ENCODE measurements at places on chromosomes 3 and 15.

DNA sequence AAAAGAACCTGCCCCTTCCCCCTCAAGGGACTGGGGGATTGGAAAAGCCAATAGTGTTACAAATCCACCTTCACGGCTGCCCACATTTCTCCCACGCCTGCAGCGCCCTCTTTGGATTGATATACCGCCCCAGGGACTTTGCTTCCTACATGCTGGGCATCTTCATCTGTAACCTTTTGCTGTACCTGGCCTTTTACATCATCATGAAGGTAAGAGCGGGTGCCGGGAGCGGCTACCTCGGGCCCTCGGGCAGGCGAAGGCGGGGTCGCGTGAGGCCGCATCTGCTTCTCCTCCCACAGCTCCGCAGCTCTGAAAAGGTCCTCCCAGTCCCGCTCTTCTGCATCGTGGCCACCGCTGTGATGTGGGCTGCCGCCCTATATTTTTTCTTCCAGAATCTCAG, 73.1 kb downstream of the USF3 start:
- DNase-seq, result no peak

DNA sequence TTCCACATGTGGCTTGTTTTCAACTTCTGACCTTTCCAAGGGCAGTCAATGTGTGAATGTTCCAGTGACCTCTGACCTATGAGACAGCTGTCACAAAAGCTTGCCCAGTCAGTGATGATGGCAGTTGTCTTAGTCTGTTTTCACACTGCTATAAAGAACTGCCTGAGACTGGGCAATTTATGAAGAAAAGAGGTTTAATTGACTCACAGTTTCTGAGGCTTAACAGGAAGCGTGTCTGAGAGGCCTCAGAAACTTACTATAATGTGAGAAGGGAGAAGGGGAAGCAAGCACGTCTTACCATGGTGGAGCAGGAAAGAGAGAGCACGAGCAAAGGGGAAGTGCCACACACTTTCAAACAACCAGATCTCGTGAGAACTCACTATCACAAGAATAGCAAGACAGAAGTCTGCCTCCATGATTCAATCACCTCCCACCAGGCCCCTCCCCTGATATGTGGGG, 95.6 kb downstream of the ECT2 start:
- no peak for DNase-seq

DNA sequence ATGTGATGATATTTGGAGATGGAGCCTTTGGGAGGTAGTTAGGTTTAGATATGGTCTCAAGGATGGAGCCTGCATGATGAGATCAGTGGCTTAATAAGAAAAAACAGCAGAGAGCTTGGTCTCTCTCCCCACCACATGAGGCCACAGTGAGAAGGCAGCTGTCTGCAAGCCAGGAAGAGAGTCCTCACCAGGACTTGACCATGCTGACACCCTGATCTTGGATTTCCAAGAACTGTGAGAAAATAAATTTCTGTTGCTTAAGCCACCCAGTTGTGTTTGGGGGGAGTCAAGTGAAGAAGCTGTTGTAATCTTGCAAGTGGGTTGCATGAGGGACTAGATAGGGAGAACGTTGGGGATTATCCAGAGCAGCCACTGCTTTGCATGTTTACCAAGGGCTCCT, 62.3 kb upstream of the TNFAIP8L3 start:
- no peak for DNase-seq

GRCh38 chr3:76570436-76571057, 469.4 kb upstream of the ROBO2 start:
- no peak for DNase-seq

- no peak for DNase-seq
Measured at GRCh38 chr3:16848007-16848406, 36.7 kb upstream of the PLCL2 start.

DNA sequence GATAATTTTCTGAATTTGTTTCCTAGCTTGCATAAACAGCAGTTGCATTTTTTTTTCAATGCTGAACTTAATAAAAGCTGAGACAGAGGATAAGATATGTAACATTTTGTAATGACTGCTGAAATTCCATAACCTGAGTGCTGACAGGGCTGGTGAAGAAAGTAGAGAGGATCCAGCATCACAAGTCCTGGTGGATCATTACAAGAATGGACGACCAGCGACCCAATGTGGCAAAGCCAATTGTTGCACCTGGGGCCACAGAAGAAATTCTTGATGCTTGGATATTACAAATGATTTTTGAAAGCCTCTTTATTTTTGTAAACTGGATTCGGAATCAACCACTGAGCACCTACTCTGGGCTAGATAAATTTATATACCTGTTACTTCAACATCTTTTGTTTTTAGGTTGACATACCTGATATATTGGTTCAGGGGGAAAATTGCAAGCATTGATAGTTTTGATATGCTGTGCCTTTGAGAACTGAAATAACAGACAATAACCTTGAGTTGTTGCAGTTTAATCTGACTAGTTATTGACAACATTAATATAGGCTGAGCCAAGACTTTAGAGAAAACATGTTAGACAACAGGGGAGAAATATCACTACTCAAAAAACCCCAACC, 3.9 kb upstream of the ACTL6A start:
- peak; percentile 10 for DNase-seq

GRCh38 chr15:26028086-26028740, 165.1 kb upstream of the ATP10A start:
- no peak for DNase-seq

- DNase-seq, result no peak
Measured at GRCh38 chr3:81695302-81695701, 66.1 kb downstream of the GBE1 start.

DNA sequence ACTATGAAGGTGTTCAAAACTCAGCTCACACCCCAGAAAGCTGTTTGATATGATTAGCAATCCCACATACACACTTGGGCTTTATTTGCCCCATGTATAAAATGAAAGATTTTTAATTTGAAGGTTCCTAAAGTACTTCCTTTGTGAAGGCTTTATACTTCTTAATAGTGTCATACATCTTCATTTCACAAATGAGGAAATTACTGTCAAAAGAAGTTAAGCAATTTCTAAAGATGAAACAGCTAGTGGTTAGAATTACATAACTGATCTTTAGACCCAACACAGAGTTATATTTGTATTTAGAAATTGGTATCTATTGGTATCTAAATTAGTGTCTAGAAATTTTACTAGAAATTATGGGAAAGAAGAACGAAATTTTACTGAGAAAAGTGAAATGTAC, 7.1 kb downstream of the CD200R1 start:
- DNase-seq, result no peak

GRCh38 chr3:194738254-194739093, 52.8 kb downstream of the FAM43A start:
- DNase-seq, result no peak

- DNase-seq, result no peak
Measured at GRCh38 chr3:139234491-139234890, 109.3 kb upstream of the MRPS22 start.

DNA sequence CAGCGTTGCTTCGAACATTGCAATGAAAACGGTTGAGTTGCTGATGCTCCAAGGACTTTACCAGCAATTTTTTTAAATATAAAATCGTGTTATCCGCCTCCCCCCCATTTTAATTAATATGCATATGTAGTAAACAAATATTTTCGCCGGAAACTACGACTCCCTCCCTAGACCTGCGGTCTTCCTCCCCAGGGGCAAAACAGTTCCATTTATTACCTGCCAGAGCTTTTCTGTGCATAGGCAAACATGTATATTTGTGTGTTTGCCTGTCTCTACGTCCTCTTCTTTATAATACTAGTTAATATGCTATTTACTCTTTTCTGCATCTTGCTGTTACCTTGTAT, 593 bp upstream of the RSL24D1 start:
- DNase-seq, result no peak

- DNase-seq, result no peak
Measured at GRCh38 chr3:18611991-18612390, 186.9 kb upstream of the SATB1 start.

- DNase-seq, result no peak
Measured at GRCh38 chr3:150370122-150370602, 37.9 kb upstream of the TSC22D2 start.

- no peak for DNase-seq
Measured at GRCh38 chr3:137987723-137988122, 22.2 kb upstream of the CLDN18 start.

All from stimulated activated CD4-positive, alpha-beta T cell treated with anti-CD3 and anti-CD28 coated beads, Interleukin-4, amount 100 ng/mL, for 4 hours (primary cell).